ENCODE measurements at places on chromosomes 3 and 15.
A peak's percentile ranks its signal among the peaks of the same experiment; 100 is the strongest.

DNA sequence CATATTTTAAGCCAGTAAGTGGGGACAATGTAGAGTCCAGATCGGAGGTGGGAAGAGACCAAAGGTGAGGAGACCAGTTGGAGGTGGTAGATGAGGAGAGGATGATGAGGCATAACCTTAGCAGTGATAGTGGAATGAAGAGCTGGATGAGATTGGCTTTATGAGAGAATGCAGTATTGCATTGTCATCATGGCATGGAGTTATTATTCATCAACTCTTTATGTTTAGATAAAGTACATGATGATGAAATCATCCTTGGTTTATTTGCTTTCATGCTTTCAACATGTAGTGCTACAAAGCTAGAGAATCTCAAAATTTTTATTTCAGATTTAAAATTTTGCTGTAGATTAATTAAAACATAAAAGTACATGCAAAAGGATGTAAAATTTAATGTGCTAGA is 64.0 kb downstream of the PPM1L start:
- DNase-seq, result no peak

GRCh38 chr3:12401208-12401607 is 83.1 kb upstream of the TSEN2 start:
- DNase-seq, result no peak

GRCh38 chr3:52401551-52401950 is 43.4 kb downstream of the SEMA3G start:
- peak; percentile 14 for DNase-seq

GRCh38 chr15:68764090-68764489 is 56.6 kb downstream of the ANP32A start:
- DNase-seq, result no peak
